ENCODE measurements at places on chromosomes 3 and 15.

DNA sequence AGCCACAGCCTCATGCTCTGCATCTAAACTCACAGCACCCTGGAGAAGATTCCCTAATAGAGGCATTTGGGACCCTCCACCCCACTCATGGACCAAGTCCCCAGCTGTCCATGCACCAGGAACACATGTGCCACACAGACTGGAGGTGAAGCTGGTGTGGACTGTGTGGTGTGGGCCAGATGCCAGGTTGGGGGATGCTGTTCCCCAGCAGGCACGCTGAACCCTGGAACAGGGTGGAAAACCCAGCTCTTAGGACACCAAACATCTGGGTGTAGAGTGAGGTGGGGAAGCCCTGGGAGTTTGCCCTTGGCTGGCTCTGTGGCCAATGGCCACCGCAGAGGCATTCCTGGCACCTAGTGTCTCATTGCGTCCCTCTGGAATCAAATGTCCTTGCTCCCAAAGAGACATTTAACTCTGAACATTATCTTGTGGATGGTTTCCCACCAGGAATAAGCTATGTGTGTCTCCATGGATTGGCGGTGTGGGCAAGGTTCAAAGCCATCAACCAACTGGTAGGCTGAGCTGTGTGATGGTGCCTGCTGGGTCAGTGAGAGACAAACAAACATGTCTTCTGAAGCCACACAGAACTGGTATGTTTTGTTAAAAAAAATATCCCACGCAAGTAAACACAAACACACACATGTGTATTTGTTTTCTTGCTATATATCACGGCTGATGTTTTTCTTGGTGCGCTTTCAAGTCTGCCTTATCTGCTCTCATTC, 65.0 kb downstream of the EXOG start:
- DNase-seq: no peak

DNA sequence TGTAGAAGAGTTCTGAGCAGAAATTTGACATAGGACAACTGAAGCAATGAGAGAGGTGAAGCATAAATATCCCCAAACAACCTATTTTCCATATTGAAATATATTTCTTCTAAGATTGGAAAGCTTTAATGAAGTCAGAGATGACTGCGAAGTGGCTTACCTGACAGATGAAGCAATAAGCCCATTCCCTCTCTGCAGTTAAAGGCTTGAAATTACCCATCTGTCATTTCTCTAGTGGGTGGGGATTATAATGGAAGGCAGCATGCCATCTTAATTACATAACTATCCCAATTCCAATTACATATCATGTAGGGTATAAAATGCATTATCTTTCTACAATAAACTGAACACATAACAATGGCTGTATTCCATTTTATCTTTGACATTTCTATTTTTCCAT, 1070.5 kb downstream of the SI start:
- DNase-seq: no peak

- DNase-seq: no peak
Measured at GRCh38 chr15:85118581-85118980, 136.9 kb downstream of the PDE8A start.

GRCh38 chr3:30201715-30202114, 404.7 kb upstream of the TGFBR2 start:
- DNase-seq: no peak

- no peak for DNase-seq
Measured at GRCh38 chr3:8846176-8846575, 76.8 kb upstream of the OXTR start.

DNA sequence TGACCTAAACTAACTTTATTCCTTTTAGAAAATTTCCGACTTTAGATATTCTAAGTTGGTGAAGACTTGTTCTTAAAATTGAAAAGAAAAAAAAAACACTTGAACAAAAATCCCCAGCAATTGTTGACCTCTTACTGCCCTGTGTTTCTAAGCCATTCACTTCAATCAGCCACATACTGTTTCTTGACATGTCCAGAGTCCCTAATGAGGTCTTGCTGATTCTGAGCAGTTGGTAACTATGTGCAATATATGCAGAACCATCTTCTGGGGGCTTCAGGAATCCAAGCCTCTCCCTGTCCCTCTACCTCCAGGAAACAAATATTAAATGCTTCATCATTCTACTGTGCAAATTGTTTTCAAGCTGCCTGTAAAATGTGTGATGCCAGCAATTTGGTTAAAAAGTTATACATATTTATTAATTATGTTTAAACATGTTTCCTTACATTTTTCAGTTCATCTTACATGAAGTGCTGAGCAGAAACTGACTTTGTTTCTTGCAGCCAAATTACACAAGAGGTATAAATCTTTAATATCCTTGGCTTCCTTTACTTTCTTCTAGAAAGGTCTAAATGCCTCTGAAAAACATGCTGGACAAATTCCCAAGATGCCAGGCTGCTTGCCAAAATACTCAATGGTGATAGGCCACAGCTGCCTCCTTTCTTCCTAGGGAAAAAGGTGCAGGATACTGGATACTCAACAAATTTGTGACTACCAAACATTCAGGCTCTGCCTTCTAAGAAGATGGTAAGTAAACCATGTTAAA, 19.8 kb upstream of the GYG1 start:
- no peak for DNase-seq

GRCh38 chr3:114884213-114884923, 262.7 kb downstream of the ZBTB20 start:
- no peak for DNase-seq

DNA sequence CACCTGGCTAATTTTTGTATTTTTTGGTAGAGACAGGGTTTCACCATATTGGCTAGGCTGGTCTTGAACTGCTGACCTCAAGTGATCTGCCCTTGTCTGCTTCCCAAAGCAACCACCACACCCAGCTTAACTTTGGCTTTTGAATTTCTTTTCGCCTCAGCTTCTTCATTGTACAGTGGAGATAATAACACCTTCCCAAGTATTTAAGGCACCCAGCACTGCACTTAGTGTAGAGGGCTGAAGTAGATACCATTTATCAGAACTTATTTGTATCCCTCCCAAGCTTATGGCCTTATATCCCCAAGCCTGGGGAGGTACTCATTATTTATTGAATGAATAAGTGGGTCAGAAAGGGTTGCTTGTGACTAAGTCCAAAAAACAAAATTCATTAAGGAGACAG, 2.3 kb downstream of the SQOR start:
- no peak for DNase-seq

- DNase-seq: no peak
Measured at GRCh38 chr3:31356941-31357340, 175.8 kb upstream of the STT3B start.

DNA sequence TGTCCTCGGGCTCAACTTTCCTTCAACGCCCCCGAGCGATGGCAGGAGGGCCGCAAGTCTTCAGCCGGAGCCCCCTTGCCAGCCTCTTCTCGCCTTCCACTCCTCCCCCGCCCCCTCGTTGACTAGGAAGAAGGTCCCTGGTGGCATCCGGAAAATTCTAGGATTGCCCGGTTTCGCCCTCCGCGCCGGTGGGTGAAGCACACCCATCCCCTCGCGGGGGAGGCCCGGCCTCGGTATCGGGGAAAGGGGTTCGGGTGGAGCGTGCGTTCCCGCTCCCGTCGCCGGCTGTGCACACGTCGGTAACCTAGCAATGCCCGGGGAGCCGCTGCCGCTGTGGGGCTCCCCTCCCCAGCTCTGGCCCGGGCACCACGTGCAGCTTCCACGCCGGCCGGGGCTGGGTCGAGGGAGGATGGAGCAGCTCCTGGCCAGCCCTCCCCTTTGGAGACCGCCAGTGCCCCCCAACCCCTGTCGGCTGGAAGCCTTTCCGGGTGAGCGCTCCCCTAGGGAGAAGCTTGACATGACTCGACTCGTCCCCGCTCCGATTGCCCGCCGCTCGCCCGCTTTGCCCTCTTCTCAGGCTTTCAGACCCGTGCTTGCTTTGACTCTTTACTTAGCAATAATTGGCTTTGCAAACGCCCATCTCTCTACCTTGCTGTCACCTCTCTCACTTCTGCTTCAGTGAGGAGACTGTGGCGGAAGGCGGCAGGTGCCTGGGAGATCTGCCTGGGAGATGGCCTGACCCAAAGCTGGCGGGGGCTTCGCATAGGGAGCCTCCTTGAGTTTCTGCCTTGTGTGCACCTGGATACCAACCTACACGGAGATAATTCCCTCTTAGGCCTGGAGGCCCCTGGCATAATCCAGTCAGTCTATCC, 1.3 kb downstream of the CACNA1D start:
- no peak for DNase-seq

GRCh38 chr15:35741881-35742280, 195.9 kb upstream of the DPH6 start:
- no peak for DNase-seq

- no peak for DNase-seq
Measured at GRCh38 chr15:95972041-95972553, 358.4 kb upstream of the NR2F2 start.

DNA sequence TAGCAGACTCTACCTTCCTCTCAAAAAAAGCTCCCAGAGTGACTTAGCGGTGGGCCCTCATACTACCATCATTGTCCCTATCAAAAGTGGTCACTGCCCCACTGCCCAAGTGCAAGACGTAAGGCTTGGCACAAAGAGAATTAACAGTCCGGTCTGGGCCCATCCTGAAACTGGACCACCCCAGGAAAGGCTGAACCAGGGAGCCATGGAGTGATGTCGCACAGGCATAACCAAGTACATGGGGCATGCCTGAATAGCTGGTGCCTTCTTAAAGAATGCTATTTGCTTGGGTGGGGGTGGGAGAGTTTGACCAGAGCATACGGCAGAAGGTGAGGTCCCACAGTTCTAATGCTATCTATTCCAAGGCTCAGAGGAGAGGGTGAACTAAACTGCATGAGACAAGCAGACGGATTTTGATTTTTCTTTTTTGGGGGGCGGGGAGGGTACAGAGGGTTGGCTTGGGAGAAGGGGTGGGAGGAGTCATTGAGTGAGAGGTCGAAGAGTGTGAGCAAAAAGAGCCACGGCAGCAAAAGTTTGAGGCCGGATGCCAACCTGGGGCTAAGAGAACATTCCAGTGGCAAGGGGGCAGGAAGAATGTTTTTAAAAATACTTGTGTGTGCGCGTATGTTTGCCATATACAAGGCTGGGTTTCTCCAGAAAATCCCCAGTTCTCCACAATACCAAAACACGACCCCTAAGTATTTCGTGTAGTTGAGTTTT, 50.2 kb downstream of the FAM174B start:
- DNase-seq: no peak

- DNase-seq: no peak
Measured at GRCh38 chr3:63972196-63972595, 51.1 kb downstream of the PSMD6 start.

DNA sequence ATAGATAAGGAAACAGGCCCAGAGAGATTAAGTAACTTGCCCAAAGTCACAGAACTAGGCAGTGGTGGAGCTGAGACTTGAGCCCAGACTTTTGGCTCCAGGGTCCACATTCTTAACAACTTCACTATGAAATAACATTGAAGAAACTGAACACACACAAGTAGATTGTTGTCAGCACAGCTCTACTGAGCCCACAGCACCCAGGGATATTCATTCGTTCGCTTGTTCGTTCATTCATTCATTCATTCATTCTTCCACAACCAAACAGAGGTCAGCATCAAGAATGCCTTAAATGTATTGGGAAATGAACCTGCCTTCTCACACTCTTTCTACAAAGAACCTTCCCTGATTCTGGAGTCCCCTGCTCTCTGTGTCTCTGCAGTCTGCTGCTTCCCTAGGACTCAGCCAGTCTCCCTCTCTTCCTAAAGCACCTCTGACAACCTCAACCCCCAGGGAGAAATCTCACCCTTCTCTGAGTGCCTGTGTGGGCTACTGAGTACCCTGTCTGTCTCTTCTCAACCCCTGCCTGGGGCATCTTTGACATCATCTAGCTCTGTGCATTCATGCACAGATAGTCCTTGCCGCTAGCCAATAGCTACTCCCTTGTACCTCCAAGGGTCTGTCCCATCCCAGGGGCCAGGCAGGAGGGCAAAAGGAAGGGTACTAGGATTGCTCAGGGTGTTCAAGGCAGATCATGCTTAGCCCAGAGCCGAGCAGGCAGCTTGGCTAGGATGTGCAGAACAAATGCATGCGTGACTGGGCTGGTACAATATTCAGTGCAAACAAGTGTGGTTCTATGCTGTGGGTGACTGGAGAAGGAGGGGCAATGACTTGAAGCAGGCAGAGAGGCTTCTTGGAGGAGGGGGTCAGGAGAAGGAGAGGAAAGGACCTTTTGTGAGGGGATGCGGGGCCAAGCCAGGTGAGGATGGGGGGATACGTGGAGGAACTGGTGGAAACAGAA, 3.4 kb downstream of the LINGO1 start:
- DNase-seq: no peak

- DNase-seq: no peak
Measured at GRCh38 chr3:127738192-127738840, 65.6 kb downstream of the ABTB1 start.

DNA sequence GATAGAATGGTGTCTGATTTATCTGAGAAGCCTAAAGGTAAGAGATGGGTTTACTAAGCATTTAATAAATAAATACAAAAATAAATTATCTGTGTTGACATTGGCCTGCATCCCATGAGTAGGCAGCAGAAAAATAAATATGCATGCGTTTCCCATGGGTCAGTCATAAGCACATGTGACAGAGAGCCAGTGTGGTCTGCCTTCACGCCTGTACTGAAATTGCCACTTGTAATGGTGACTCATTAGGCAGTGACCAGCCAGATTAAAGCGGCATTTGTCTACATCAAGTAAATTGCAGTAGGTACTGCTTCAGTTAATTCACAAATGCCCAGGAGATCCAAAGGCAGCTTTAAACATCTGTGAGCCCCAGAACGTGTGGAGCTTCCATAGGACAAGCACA, 399.6 kb downstream of the NAALADL2 start:
- no peak for DNase-seq

- no peak for DNase-seq
Measured at GRCh38 chr3:56468184-56469106, at the start of gene ERC2. TSS of gene ERC2 (minus strand) at chr3:56468467.

DNA sequence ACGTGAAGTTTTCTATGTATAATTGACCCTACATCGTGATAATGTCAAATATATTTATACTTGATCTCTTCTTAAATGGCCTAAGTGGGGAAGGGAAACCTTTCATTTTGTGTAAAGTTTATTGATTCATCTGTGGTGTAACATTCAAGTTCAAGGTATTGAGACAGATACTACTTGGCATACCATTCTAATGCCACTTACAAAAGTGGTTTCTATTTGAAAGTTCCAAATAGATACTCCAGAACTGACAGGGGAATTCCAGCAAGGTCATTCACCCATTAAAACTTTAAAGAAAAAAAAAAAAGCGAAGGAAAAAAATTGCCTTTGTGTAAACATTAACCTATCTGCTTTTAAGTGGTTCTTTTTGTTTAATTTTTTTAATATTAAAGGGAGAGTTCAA, 45.3 kb upstream of the MAP3K13 start:
- DNase-seq: no peak

DNA sequence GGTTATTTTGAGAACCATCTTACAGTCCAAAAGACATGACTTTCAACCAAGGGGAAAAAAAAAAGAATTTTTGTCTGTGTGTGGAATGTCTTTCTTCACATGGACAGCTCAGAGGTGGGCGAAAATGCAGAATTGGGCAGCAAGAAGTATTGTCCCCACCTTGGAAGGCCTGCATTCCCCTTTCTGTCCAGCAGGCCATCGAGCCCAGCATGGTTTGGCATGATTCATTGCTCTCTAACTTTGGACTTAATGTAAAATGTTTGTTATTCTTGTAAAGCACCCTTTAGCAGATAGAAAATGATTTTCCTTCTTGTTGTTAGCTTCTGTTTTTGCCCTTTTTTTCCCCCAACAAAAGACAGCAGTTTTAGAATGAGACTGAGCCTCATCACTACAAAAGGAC, 12.4 kb downstream of the MYO1E start:
- no peak for DNase-seq

- DNase-seq: no peak
Measured at GRCh38 chr3:138694287-138695007, 85.9 kb downstream of the FAIM start.
